ENCODE measurements at places on chromosomes 11 and 22.

GRCh38 chr11:15276621-15277020 is 161.9 kb downstream of the INSC start:
- DNase-seq: no peak

GRCh38 chr11:19777039-19777376 is 64.4 kb downstream of the NAV2 start:
- no peak for DNase-seq

GRCh38 chr11:75254326-75254725 is 13.8 kb downstream of the TPBGL start:
- no peak for DNase-seq

DNA sequence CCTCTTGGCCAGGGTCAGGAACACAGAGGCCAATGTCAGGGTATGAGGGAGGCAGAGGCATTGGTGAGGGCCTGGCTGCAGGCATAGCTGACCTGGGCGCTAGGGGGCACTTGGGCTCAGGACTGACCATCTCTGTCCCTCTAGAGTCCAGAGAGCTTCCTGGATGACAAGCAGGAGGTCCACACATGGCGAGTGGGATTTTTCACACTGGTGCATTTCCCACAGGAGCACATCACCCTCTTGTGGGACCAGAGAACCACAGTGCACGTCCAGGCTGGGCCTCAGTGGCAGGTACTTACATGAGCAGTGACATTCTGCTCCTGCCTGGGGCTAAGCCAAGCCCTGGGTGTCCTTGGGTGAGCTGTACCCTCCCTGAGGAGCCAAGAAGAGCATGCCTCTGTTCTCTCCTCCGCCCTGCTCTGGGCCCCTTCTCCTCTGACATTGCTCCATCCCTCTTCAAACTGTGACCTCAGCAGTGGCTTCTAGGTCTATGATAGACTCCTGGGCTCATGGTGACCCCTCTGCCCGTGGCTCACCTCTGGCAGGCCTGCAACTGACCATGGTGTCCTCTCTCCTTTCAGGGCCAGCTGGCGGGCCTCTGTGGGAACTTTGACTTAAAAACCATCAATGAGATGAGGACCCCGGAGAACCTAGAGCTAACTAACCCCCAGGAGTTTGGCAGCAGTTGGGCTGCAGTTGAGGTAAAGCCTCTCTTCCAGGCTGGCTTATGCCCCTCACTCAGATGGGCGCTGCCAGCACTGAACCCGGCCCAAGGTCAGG is 46.6 kb downstream of the OTOG start:
- no peak for DNase-seq

DNA sequence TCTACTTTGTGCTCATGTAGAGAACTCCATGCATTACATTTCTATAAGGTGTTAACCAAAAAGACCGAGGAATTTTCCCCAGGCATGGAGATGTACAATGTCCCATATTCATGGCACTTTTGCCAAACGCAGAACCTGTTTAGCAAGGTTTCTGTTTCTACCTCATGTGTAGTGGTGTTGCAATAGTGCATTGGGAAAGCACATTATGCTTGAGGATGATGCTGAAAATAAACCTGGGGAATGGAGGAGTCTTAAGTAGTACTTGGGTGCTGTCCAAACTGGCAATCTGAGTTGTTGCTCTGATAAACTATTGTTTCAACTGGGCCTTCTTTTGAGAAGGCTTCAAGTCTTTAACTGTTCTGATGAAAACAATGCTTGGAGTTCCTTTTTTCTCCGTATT is 11.5 kb upstream of the MUC15 start:
- DNase-seq: no peak

DNA sequence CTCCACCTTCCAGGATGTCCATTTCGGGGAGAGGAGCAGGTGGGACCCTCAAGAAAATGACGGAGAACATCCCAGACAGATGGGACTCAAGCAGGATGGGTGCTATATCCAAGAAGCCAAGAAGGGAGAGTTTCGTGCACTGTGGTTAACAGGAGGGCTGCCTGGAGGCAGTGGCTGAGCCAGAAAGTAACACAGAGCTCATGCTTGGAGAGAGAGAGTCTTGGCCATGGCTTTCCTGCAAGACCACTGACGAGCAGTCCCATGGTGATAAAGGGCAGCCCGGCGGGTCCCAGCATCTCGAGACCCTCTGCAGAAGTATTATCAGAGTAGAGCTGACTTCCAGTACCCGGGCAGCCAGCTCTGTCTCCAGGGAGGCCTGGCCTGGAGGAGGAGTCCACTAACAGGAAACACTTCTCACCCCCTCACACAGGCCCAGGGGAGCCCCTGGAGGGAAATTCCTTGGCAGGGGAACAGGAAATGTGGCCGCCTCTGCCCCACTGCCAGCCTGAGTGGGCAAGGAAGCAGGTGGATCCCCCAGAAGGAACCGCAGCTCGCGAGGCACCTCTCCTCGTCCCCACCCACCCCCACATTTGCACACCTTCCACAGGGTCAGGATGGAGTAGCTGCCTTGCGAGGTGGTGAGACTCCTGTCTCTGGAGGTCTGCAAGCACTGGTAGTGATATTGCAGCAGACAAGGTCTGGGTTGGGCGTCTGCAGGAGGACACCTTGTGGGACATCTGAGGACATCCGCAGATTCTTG is 32.2 kb downstream of the CYTH4 start:
- no peak for DNase-seq

- DNase-seq: no peak
Observed at GRCh38 chr22:29715705-29716104, 4.1 kb upstream of the CABP7 start.

GRCh38 chr11:35234460-35235156 is 95.6 kb downstream of the CD44 start:
- DNase-seq: no peak

GRCh38 chr11:78840200-78840599 is 265.5 kb upstream of the NARS2 start:
- no peak for DNase-seq

DNA sequence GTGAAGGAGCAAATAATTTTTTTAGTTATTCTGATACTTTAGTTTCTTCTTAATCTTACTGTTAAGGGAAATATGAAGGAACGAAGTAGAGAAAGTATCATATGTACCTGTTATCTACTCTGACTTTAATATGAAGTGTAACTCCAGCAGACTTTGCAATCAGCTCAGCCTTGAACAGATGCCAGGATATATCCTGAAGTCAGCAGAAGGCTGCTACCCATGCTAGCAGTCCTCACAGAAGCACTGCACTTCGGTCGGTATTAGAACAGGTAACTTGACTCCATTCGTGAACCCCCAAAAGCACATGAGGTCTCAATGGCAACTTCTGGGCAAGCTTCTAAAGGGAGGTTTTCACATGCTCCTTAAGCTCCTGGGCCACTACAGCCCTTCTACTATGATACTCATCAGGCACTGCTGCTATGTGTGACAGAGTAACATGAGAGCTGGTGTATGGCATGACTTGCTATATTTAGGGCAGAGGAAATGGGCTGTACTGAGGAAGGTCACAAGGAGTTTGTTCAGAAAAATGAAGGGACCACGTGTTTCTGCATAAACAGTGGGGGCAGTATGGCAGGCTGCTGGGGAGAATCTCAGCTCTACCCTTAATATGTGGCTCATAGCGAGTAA is 344.1 kb downstream of the SOX6 start:
- DNase-seq: no peak

GRCh38 chr11:56740886-56741285 is 7.6 kb downstream of the OR9G4 start:
- no peak for DNase-seq

- no peak for DNase-seq
Observed at GRCh38 chr11:112520354-112520753, 259.7 kb upstream of the PLET1 start.

GRCh38 chr11:30861531-30861930 is 275.4 kb upstream of the MPPED2 start:
- DNase-seq: no peak

- no peak for DNase-seq
Observed at GRCh38 chr11:12259956-12260355, 117.4 kb upstream of the PARVA start.

GRCh38 chr11:19284881-19285280 is 44.1 kb upstream of the E2F8 start:
- no peak for DNase-seq

DNA sequence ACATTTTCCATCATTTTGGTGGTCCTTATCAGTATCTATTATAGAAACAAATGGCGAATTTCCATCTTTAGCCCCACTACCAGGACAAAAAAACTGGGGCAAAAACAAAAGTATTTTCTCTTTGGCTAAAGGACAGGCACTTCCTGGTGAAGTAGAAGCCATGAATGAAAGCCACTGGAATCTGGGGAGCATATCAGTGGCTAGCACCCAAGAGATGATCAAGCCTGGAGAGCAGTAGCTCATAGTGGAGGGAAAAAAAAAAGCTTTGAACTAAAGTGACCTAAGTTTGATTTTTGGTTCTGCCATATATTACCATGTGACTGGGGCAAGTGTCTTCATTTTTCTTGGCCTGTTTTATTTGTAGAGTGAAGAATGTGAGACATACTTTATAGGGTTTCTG is 272.3 kb downstream of the GUCY1A2 start:
- DNase-seq: no peak

- DNase-seq: no peak
Observed at GRCh38 chr11:117023178-117023577, 75.0 kb downstream of the SIK3 start.

GRCh38 chr11:85898456-85898855 is 43.3 kb downstream of the CCDC83 start:
- no peak for DNase-seq

DNA sequence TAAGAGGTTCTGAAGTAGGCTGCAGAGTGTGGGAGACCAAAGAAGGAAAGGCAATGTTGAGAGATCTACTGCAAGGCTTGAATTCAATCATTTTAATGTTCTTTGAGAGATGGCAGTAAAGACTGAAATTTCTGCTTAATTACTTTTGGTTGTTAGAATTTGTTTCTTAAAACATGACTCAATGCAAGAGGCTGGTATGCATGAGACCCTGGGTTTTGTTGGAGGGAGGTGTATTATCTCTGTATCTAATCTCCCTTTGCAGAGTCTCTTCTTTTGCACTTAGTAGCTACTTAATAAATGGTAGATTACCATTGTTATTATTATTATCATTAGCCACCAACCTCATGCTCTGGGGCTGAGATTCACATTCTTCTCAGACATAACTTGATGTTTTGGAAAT is 87.4 kb upstream of the DRD2 start:
- DNase-seq: no peak

DNA sequence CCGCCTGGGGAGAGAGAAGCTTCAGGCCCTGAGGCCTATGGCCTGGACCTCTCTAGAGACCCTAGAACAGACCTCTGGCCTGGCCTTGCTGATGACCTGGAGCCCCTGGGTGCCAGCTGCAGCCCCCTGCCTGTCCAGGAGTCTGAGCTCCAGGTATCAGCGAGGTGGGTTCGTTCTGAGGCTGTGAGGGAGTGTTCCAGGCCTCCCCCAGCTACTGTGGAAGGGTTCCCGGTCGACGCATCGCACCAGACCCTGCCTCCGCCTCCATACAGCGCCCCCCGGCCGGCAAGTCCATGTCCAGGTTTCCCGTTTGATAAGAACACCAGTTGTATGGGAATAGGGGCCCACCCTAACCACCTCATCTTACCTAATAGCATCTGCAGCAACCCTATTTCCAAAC is 111.1 kb downstream of the KCNQ1 start:
- no peak for DNase-seq

- no peak for DNase-seq
Observed at GRCh38 chr22:32627091-32627490, 152.5 kb downstream of the FBXO7 start.

- DNase-seq: no peak
Observed at GRCh38 chr11:46594374-46594700, 514 bp upstream of the AMBRA1 start.

GRCh38 chr11:26777372-26777808 is 55.5 kb upstream of the SLC5A12 start:
- DNase-seq: no peak

GRCh38 chr22:37088750-37089408 is 20.6 kb downstream of the TMPRSS6 start:
- no peak for DNase-seq

GRCh38 chr11:1460396-1460985 is 26.1 kb downstream of the MOB2 start:
- no peak for DNase-seq

DNA sequence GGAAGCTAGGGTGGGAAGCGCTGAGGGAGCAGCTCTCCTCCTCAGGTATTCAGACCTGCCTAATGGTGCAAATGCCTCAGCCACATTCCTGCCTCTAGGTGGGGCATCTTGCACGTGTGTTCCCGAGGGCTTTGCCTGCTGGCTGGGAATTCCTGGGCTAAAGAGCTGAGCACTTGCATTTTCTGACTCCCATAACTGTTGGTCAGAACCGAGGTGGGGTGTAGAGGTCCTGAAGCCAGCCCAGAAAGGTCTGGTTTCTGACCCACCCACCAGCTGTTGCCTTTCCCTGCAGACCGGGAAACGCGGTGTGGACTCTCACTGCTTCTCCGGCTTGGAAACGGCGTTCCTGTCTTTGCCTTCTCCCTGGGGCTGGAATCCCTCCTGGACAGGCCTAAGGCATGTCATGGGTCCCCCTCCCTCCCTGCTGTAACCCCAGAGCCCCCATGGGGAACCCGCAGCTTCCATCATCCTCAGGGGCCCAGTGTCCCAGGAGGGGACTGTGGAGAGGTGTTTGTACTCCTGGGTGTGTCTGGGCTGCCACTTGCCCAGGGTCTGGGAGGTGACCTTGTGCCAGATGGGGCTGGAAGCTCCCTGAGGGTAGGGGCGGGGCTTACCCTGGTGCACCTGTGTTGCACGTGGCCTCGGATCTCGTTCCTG is 24.0 kb upstream of the SMIM38 start:
- no peak for DNase-seq

DNA sequence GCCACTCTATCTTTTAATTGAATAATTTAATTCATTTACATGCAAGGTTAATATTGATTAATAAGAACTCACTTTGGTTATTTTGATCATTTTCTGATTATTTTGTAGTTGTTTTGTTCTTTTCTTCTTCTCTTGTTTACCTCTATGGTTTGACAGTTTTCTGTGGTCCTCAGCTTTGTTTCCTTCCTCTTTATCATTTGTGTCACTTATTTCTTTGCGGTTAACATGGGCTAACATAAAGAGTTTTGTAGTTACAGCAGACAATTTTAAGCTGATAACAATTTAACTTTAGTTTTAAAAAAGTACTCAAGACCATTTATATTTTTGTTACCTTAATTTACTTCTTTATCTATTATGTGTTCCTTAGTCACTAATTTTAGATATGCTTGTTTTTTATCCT is 1032.8 kb upstream of the RAG2 start:
- no peak for DNase-seq

GRCh38 chr11:13538044-13538443 is 42.2 kb upstream of the PTH start:
- DNase-seq: no peak
